ENCODE measurements at places on chromosomes 4 and X.

DNA sequence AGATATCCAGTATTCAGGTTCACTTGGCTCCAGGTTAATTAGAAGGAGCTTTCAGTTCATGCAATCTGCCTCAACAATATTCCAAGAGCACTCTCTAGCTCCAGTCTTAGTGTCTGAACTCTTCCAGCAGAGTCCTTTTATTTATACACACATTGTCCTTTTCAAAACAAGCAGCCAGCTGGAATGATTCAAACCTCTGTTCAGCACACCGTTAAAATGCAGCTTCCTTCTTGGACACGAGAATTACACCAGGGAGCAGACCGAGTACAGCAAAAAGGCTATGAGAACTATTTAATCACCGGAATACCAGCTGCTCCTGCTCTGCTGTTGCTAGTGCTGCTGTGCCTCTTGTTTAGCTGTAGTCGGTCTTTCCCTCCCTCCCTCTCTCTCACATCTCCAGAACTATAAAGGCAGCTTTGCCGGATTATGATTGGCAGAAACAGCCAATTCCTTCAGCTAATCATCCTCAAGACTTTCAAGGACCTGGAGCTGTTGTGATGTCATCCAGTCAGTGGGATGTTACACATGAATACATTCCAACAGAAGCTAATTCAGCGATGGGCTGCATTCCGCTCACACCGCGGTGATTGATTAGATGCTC is at the start of gene NDST4:
TSS of gene NDST4 (minus strand) at position 115 of the 601 bp plus-strand sequence. CDS start 36,584 bp downstream, outside the sequence.
- DNase-seq, result peak; percentile 38

DNA sequence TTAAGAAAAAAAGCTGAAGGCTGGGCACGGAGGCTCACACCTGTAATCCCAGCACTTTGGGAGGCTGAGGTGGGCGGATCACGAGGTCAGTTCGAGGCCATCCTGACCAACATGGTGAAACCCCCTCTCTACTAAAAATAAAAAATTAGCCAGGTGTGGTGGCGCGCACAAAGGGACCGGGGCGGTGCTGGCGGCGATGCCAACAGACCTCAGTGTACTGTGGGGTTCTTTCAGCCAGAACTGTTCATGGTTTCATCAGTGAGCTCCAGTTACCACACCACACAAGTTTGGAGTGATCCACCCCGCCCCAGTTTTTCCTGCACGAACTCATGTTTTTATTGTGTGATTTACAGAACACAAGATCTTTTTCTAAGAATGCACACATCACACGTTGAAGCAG is 21.2 kb upstream of the IRAK1 start:
- DNase-seq, result no peak

DNA sequence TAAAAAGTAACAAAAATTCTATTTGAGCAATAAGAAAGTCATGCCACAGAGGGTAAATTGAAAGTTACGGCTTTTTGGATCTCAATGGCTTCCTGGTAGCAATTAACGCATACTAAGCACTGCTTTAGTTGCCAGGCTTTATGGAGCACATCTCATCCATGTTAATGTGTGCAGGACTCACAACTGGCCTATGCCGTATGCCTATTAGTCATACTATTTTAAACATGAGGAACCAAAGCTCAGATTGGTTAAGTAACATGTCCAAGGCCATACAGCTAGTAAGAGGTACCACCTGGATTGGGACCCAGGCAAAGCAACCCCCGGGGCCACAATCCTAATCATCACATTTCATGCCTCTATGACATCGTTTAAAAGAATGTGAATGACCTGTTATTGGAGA is 17.1 kb downstream of the DAPP1 start:
- no peak for DNase-seq

GRCh38 chr4:69656653-69657158 is 3.7 kb upstream of the UGT2A1 start:
- no peak for DNase-seq

DNA sequence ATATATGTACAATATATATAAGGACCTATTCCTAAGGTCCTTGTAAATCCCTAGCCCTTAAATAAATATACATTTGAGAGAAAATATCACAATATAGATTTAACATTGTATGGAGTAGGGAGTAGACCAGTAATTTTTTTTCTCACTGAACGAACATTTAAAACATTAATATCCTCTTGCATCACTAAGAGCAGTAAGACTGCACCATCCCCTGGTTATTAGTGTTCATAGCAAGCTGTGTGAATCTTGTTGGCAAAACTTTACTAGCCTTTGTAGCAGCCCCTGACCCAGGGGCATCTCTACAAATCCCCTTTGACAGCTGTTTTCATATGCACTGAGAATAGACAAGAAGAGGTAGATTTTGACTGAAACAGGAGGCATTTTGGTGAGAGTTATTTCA is 146.5 kb downstream of the IL1RAPL2 start:
- DNase-seq, result no peak

GRCh38 chr4:153988492-153989363 is 199.8 kb upstream of the SFRP2 start:
- no peak for DNase-seq

DNA sequence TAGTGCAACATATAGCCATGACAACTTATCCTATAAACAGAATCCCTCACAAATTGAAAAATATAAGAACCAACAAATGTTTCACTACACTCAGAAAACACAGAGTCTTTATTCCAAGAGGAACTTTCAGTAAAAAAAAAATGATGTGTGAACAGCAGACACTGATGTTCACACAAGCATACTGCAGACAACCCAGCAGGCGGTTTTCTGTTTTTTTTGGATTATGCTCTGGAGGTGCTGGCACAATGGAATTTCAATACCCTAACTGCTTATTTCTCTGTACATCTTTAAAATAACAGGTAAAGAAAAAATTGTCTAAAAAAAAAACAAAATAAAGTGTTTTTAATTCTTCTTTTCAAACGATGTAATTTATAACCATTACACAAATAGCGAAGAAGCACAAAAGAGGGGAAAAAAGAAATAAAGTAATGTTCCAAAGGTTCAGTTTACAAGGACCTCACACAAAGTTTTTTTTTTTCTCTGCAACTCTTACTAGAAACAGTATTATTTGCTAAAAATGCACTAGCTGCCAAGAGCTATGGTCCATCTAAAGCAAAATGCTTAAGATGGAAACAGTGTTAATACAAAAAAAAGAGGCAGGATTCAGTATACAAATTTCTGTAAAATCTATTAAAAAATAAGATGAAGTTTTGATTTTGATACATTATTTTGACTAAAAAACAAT is 55.3 kb downstream of the ANAPC10 start:
- DNase-seq, result no peak

DNA sequence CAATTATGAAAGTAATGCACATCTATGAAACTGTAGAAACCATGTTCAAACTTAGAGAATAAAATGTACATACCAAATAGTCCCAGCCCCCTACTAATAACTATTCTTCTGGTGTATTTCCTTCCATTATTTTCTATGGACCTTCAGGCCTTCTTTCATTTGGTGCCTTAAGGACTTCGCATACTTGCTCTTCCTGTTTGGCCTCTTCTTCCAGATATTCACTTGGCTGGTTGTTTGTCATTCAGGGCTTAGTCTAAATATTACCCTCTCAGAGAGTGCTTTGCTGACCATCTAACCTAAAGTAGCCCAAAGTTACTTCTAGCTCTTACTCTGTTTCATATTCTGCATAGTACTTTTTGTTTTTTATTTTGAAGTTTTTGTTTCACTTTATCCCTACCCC is 70.3 kb upstream of the ARMCX2 start:
- peak; percentile 0 for DNase-seq

- DNase-seq, result no peak
Measured at GRCh38 chr4:74244049-74244448, 64.2 kb upstream of the EPGN start.

GRCh38 chr4:69800599-69800998 is 40.2 kb upstream of the SULT1B1 start:
- DNase-seq, result no peak

- no peak for DNase-seq
Measured at GRCh38 chr4:186651181-186651603, 72.5 kb downstream of the FAT1 start.

DNA sequence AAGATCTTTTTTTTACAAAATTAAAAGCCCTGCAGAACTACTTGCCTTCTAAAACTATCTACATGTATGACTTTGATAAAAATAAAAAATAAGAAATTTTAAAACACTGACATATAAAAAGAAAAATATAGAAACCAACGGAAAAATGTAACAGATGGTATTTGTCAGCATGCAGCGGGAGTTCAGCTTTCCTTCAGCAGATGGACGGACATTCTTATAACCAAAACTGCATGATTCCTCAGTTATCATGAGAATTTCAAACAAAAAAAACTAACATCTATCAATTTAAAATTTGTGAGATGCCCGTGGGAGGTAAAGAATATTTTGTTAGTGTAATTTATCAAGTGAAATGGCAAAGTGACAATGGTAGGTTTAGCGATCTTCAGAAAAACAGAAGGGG is 23.2 kb downstream of the RWDD4 start:
- no peak for DNase-seq

- no peak for DNase-seq
Measured at GRCh38 chrX:54934058-54934457, 13.4 kb downstream of the TRO start.

- peak; percentile 46 for DNase-seq
Measured at GRCh38 chr4:42656944-42657792, at the start of gene ATP8A1. Gene ATP8A1, minus strand, starts transcription at chr4:42657105. Its CDS starts 232 bp downstream, at chr4:42656873.

DNA sequence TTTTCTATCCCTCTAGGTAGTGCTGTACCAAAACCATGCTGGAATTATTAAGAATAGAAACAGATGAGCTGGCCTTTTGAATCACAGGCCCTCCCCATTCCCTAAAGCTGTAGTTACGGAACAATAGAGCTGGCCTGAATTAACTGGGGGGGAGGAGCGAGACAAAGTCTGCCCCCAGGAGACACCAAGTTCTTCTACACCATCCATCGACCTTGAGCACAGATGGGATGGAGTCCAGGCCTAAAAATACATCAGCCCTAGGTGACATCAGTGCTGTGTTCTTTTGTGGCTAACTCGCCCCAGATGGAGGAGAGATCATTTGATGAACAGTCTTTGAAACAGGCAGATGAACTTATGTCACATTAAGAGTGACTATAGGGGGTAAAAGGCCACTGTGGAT is 49.6 kb downstream of the LHFPL1 start:
- DNase-seq, result no peak

GRCh38 chr4:18214411-18215055 is 193.0 kb upstream of the LCORL start:
- no peak for DNase-seq

DNA sequence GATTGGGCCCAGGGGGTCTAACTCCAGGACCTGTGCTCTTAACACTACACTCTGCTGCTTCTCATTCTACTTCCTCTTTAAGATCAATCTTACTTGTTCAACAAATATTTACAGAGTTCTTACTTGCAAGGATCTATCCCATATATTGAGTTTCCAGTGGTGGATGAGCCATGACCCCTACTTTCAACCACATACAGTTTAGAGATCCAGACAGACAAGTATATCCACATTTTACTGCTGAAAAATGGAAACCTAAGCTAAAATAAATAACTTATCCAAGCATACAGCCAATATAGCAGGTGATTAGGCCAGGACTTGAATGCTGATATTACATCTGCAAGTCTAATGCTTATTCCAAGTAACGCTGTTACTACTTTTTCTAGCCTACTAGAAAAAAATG is 18.7 kb downstream of the TMEM150C start:
- peak; percentile 59 for DNase-seq

DNA sequence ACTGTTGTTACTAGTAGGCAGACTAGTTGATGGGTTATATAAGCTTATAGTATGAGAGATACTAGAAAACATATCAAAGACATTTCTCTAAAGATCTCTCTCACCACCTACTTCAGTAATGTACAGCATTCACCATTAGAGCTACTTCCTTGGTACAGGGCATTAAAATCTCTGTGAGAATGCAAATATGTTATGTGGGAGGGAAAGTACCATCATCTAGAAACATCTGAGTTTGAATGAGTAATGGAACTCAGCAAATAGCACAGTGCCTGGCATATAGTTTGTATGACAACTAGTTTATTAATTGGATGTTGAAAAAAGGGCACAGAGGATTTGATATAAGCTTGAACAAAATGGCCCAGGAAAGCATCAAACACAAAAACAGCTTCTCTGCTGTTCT is 211.1 kb downstream of the GLUD2 start:
- DNase-seq, result no peak

- DNase-seq, result no peak
Measured at GRCh38 chrX:48789366-48790220, 3.2 kb downstream of the GATA1 start.

DNA sequence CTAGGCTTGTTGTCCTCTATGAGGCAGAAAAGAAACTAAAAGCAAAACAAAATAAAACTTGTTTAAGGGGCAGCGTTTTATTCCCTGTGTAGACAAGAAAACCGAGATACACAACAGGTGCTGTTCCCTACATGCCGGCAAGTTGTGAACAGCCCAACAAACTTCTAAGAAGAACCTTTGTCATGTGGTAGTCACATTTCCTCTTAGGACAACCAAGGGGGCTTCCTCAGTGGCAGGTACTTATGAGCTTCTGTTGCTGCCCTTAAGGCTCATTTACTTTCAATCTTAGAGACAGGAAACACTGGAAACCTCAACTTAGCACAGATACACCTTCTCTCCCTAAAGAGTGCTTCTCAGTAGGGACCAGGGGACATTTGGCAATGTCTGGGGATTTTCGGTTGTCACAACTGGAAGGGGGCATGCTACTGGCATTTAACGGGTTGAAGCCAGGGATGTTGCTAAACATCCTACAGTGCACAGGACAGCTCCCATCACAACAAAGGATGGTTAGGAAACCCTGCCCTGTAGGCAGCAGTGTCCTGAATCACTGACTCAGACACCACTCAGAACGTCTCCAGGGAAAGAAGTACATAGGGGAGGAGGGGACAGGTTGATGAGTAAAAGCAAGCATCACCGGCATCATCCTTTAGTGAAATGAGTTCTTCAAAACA is 111.0 kb downstream of the ASB9 start:
- DNase-seq, result no peak

- no peak for DNase-seq
Measured at GRCh38 chr4:81921751-81922159, 450.0 kb upstream of the RASGEF1B start.

DNA sequence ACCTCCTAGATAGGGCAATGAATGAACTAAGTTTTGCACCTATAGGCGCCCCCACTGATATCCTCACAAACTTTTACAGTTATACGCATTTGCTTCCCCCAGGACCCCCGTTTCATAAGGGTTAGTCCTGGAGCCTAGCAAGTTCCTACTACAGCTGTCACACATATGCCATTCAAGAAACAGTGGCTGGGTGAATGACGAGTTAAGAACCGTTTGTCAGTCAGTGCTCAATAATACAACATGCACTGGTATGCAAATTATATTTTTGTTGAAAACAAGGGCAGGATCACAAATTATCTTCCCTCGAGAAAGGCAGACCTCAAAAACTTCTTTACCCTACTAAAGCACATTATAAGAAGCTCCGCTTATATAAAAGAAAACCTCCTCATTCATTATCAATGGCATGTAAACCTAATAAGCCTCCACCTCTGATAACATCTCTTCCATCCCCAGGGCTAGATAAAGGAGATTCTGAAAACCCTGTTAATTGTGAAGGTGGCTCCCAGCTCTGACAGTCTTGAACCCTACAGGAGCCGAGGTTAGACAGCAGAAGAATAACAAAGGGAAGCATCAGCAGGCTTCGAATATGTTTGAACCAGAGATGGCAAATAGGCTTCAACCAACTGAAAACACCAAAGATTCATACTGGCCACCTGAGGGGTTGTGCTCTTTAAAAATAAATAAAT is 40.3 kb downstream of the AFAP1 start:
- DNase-seq, result no peak

GRCh38 chr4:141962486-141962885 is 326.1 kb downstream of the IL15 start:
- no peak for DNase-seq
